ENCODE measurements at places on chromosomes 5 and 9.

- no peak for DNase-seq
Observed at GRCh38 chr9:34610434-34611206, 1.3 kb downstream of the RPP25L start.

GRCh38 chr9:78462611-78463010 lies 165.7 kb downstream of the PSAT1 start:
- DNase-seq = no peak

DNA sequence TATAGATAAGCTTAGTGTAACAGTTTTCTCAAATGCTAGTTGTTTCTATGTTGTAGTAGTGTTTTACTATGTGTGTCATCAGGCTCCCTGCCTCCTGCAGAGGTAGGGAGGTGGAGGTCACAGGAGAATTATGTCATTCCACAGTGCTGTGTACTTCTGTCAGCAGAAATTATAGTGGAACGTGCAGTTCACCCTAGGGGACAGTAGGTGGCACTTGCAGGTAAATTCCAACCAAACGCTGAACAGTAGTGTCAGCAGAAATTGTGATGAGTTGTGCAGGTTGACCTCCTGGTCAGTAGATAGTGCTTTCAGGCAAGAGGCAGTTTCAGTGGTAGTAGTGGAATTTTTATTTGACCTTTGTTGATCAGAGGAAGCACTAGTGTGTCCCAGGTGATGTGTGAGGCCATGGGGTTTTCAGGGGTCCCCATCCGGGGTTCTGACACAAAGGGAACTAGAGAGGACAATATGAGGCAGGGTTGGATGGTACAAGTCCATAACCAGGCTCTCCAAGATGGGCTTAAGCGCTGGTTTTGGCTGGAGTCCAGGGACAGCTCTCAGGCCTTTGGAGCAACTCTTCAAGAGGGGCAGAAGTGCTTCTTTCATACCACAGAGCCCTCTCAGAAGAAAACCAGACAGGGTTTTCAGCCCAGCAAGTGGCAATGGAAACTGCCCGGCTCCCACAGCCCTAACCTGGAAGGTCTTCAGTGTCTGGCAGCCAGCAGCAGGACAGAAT lies 402.9 kb downstream of the CYLC2 start:
- peak; percentile 69 for DNase-seq

DNA sequence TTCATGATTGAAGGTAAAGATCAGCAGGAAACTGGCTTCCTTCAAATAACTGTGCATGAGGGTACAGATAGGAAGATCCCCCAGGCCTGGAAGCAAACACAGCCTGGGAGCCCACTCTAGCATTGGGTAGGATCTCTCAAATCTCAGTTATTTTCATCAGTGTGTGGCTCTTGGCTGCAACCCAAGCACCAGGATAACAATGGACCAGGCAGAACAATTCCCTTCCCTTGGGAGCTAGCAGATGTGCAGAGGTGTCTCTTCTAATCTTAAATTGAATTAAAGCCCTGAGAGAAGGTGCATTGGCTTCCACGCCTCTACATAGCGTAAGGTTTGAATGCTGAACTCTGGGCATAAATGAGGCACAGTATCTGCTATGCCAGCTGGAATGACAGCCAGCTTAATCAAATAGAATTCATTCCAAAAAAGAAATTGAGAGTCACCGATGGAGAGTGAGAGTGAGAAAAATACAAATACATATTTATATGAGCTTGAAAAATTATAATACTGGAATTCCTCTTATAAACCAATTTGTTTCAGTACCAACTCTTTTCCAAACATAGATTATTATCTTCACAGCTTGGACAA lies 957.3 kb downstream of the CDH12 start:
- DNase-seq = no peak

- DNase-seq = no peak
Observed at GRCh38 chr5:80961376-80962281, 1.5 kb downstream of the RASGRF2 start.

Measured in RKO (cell line).